CD4-positive, alpha-beta T cell treated with Interferon gamma for 1 hour (primary cell): ENCODE measurements at places on chromosomes 5 and 9.
A peak's percentile ranks its signal among the peaks of the same experiment; 100 is the strongest.

GRCh38 chr9:11235061-11235460 lies 622.3 kb upstream of the PTPRD start:
- no peak for DNase-seq

- DNase-seq: no peak
These were observed 362.9 kb upstream of the TLE4 start for GRCh38 chr9:79208791-79209396.

DNA sequence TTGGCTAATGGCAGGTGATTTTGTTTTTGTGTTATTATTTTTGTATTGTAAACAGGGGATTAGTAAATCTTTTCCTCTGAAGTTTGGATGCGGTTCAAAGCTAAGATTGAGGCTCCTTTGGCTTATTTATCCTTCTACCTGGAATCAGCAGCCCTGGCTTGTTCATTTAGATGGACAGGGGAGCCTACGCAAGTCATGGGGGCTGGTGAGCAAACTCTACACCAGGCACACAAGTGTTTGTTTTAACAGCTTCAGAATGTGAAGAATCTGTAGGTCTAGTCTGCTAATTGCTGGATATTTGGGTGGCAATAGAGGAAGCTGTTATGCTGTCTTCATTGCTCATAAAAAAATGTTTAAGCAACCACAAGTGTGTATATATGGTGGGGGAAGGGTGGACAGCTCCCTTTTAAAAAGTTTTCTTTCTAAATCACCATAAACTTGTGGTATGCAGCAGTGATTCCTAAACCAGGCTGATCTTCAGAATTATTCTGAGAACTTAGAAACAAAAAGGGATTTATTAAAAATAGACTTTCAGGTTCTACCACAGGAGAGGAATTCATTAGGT lies 20.7 kb downstream of the ZNF462 start:
- DNase-seq: no peak

DNA sequence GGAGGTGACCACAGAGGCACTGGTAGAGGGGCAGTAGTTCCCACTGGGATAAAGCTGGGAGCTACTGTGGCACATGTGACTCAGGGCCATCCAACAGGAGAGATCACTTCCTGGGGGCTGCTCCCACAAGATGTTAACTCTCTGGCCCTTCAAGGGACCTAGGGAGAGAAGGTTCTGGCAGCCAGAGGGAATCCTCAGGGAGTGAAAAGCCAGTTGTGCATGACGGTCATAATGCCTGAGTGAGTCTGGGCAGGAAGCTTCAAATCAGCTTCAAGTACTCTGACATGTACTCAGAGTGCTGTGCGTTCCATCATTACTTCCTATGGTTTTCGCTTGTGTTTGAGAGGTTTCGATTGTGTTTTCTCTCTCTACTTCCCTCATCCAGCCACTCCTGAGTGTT lies 388.5 kb downstream of the GABRG2 start:
- DNase-seq: no peak

GRCh38 chr5:151126199-151126645 lies 31.4 kb downstream of the ANXA6 start:
- DNase-seq: peak; percentile 69

DNA sequence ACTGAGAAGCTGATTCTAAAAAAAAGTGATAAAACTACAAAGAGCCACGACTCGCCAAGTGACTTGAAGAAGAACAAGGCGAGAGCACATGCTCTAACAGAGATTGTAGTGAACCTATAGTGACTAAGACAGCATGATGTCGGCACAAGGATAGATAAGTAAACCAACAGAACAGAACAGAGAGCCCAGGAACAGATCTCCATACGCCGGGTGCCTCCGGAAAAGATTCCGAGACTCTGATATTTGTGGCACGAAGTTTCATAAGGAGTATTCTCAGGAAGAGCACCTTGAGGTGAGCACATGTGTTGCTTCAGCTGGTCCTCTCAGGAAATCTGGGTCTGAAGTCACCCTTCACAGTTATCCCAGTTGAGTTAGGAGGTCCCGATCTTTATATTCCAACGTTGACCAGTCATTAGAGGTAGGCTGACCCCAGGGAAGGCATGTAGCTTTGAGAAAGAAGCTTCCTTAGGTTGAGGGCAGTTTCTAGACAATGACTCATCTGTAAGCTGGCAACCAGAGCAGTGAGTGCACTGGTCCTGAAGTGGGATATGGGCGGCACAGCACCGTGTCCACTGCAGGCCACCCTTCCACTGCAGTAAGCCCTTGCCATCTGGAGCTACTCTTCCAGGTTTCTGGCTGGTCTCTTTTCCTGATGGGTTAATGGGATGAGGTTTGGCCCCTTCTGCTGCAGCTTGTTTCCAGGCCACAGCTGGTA lies 13.6 kb upstream of the CLK4 start:
- no peak for DNase-seq

- DNase-seq: no peak
These were observed 2.3 kb upstream of the PTGDS start for GRCh38 chr9:136974817-136975535.
